ENCODE measurements at places on chromosomes 12 and 14.
A peak's percentile ranks its signal among the peaks of the same experiment; 100 is the strongest.

DNA sequence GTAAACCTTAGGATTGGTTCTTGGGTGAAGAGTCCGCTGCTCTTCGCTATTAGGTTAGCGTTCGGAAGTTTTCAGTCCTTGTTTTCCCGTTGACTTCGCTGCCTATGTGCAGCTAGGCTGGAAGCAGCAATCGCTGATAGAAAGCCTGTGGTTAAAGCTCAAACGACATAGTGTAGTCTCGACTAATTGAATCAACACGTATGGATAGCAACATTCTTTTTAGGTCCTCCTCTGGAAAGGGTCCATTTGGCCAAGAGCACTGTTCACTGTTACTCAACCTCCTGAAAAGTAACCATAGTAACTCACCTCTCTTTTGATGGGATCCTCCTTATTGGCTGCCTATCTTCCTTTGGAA, 355.5 kb downstream of the SNAPC1 start:
- DNase-seq = no peak

- no peak for DNase-seq
Observed at GRCh38 chr14:81400202-81400678, at the start of gene STON2. Gene STON2, minus strand, starts transcription at chr14:81400324. Its CDS starts 1,942 bp downstream, at chr14:81398382.

- DNase-seq = peak; percentile 88
Observed at GRCh38 chr14:76977793-76978720, 50.5 kb downstream of the IRF2BPL start.

GRCh38 chr12:93654421-93654820, 22.8 kb upstream of the CRADD start:
- DNase-seq = no peak

- DNase-seq = no peak
Observed at GRCh38 chr12:87728931-87729593, 300.1 kb downstream of the C12orf50 start.

GRCh38 chr12:30908722-30909348, 17.7 kb upstream of the TSPAN11 start:
- no peak for DNase-seq

GRCh38 chr14:91185721-91186120, 58.8 kb downstream of the GPR68 start:
- DNase-seq = no peak

Data from activated T-cell treated with anti-CD3 and anti-CD28 coated beads for 4 hours (primary cell).